ENCODE measurements at places on chromosomes 12 and 14.

DNA sequence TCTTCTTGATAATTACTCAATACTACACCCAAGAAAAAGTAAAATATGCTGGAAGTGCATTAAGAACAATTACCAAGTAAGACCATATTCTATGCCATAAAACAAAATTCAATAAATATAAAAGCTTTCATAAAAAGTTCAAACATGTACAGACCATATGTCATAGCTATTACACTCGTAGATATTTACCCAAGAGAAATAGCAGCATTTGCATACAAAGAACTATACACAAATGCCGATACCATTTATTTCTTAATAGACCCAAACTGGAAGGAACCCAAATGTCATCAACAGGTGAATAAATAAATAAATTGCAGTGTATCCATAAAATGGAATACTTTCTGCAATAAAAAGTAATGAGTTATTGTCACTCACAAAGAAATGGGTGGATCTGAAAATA, 78.3 kb upstream of the SLC16A7 start:
- no peak for DNase-seq

DNA sequence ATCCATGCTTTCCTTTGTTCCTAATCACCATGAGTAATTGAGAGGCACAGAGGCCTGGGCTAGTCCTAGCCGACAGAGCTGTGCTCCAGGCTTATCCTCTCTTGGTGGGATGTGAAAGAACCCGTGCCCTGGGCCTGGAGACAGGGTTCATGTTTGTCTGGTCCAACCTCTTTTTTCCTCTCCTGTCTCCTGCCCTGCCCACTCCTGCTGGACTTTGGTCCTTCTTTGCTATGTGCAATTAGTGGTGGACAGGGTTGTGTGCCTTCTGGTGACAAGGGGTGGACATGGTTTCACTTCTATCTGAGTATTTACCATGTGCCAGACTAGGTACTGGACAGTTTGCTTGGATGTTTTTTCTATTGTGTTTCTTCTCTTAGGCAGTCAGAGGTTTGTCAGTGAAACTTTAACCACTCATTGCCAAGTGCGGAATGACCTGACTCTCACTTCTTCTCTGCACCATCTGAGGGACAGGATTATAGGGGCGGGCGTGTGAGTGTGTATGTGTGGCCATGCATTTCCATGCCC, 126.1 kb downstream of the SMOC1 start:
- DNase-seq = no peak

DNA sequence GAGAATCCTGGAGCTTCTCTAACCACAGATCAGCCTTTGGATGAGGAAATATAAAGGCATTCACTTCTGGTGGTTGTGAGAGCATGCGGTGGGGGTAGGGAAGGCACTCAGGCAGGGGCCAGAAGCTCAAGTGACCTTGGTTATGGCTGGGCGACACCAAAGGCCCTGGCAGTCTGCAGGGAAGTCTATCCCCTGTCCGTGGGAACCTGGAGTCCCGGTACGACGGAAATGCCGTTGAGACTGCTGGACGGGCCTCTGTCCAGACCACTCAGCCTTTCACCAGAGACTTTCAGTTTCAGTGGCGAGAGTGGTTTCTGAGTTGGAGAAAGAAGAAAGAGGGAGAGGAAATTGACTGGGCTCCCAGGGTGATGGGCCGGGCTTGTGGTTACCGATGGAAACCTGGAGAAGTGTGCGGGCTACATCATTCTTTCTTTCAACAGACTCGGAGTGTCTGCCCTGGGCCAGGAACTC, 20.9 kb downstream of the ISCA2 start:
- no peak for DNase-seq

DNA sequence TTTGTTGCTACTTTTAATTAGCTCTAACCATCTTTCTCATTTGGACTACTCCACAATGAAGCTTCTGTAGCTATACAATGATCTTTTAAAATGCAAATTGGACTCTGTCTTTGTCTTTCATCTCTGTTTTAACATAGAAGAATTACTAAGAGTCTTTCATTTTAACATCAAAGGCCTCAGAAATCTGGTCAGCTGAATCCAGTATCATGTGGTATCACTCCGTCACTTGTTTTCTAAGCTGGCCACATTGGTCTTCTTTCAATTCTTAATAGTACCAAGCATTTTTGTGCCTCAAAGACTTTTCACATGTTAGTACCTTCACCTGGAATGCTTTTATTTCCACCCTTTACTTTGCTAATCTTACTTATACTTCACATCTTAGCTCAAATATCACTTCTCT, 95.5 kb upstream of the SLC16A7 start:
- DNase-seq = no peak

DNA sequence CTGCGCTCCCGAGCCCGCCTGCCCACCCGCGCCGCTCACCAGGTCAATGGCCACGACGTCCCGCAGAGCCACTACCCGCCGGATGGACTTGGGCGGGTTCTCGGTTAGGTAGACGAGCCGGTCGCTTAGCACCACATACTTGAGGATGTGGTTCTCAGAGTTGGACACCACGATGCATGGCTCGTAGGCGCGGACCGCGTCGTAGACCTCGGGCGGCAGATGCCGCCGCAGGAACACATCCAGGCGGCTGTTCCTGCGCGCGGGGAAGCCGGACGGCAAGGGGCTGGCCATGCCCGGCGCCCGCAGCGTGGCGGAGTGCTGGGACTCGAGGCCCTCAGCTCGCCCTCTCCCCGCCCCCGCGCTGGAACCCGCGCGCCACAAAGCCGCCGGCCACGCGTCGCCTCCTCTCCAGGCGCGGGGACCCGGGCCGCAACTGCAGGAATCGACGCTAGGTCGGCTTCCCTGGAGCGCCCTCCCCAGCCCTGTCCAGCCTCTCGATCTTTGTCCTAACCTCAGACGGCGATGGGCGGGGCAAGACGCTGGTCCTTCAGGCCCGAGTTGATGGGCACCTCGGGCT, at the start of gene C12orf56:
C12orf56 (minus strand) TSS at position 484 of the 577 bp plus-strand sequence; CDS start at position 291, 193 bp downstream.
- DNase-seq = no peak

DNA sequence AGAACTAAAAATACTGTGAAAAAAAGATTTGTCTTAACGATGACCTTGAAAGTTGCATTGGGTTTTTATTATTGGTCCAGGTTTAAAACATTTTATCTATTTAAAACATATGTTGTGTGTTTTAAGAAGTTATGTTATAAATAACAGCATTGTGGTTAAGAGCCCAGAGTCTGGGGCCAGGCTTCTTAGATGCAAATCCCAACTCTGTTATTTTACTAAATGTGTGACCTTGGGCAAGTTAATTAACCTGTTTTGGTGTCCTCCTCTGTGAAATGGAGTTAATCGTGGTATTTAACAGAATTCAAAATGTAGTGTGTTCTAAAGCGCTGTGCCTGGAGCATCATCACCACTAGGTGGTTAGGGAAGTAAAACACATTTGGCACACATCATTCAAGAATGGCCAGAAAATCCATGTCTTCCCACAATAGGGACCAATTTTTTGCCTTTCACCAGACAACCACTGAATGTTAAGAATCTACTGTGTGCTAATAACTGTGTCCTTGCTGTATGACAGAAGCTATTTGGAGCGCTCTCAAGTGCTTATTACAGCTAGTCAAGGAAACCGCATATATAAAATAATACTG, 133.3 kb downstream of the MON2 start:
- no peak for DNase-seq

DNA sequence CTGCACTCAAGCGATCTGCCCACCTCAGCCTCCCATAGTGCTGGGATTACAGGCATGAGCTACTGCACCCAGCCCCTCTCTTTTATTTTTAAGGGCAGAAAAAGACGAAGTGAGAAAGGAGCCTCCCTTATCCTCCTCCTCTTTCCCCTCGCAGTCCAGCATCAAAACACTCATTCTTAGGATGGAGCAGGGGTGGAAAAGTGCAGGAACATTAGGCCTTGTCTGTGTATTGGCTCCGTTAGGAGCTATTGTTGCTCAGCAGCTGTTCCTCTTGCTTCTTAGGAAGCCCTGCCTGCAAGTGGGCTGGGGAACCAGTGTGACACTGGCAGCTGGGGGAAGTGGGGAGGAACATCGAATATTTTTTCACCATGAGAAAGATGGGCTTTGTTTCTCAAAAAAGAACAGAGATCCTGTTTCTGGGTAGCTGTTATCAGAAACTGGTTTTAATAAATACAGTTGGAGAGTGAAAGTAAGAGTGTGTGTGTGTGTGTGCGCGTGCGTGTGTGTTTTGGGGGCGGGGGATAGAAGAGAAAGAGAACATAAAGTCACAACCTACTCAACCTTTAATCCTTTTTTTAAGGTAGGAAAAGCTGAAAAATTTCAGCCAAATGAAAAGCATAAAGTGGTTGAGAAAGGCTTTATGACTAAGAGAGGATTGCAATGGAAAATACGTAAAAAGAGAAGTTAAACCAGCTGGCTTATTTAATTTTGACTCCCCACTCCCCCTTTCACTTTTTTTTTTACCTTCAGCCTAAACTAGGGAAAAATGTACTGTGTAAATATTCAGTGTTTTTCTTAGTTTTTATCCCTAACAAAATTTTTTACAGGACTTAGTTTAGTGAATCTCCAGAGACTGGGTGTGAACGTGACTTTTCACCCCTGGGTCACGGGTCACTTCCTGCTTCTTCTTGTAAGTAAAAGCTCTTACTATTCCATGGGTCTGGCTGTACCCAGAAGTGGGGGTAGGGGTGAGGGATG, 197.2 kb upstream of the PLEKHG7 start:
- peak; percentile 34 for DNase-seq

GRCh38 chr12:112530941-112531340, 112.2 kb downstream of the PTPN11 start:
- DNase-seq = no peak

GRCh38 chr14:79011091-79011919, 841.1 kb downstream of the NRXN3 start:
- DNase-seq = peak; percentile 17

DNA sequence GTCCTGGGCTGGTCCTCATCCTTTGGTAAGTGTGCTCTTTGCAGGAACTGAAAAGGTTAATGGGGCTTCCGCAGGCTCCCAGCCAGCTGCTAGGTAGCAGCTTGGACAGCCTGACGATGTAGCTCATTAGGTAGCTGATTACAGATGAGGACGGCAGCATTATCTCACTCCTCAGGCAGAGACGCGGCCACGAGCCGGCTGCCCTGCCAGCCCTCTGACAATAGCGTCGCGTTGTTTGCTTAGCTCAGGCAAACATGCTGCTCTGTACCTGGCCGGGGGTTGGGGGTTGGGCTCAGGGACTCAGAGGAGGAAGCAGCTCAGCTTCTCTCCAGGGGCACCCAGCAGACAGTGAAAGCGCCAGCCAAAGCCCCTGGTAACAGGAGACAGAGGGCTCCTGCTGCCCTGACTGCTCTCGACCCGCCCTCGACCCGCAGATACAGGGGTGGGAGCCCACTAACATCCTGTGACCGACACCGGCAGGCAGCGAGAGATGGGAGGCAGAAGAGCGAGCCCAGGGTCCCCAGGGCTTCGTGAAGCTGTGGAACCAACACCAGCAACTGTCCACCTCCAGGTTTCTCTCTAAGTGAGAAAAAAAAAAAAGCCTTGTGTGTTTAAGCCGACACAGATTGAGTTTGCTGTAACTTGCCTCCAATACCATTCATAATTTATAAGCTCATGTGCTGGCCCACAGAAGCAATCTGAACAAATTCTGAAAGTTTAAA, 53.4 kb upstream of the DLK1 start:
- DNase-seq = no peak

DNA sequence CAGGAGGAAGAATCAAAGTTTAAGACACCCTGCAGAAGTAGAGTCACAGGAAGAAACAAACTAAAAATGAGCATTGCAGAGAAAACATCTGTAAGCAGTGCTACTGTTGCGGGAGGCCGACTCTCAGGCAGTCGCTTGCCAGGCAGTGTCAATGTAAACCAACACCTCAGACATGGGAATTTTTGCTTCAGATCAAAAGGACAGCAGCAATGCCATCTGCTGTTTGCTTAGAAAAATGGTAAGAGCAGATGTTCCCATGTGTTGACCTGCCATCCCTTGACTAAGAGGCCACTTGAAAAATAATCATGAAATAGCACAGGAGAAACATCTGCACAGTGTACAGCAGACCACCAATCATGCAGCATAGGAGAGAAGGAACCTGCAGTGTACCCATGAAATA, 196.6 kb downstream of the SLC25A21 start:
- no peak for DNase-seq

DNA sequence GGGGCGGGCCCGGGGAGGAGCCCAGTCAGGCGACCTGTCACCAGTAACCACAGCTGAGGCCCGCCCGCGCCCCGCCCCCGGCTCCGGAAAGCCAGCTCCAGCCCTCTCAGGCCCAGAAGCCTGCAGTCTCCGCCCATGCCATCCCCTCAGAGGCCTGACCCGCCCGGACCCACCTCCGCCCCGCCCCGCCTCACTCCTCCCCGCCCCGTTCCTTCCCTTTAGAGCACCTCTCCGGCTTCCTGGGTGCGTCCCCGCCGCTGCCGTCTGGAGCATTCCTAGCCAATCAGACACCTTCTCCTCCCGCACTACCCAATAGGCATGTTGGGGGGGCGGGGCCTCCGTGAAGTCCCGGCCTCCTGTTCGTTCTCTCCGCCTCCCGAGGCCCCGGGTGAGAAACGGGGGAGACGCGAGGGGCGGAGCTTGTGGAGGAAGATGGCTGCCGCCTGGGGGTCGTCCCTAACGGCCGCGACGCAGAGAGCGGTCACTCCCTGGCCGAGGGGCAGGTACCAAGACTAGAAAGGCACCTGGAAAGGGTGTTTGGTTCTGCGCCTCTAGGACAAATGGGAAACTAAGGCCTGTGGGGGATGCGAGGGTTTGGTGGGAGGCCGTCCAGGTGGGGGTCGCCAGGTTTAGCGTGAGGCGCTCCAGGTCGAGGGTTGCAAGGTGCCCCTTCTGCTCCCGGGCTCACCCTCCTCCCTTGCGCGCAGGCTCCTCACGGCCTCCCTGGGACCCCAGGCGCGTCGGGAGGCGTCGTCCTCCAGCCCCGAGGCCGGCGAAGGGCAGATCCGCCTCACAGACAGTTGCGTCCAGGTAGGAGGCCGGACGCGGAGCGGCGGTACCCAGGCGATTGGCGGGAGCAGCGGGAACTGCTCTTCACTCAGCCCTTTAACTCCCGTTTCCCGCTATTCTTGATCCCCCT, at the start of gene ISCA2:
ISCA2 (plus strand) TSS at position 423 of the 919 bp plus-strand sequence; CDS start at position 433, 10 bp downstream.
- peak; percentile 97 for DNase-seq

GRCh38 chr12:47082796-47083621, 3.2 kb upstream of the AMIGO2 start:
- DNase-seq = no peak

DNA sequence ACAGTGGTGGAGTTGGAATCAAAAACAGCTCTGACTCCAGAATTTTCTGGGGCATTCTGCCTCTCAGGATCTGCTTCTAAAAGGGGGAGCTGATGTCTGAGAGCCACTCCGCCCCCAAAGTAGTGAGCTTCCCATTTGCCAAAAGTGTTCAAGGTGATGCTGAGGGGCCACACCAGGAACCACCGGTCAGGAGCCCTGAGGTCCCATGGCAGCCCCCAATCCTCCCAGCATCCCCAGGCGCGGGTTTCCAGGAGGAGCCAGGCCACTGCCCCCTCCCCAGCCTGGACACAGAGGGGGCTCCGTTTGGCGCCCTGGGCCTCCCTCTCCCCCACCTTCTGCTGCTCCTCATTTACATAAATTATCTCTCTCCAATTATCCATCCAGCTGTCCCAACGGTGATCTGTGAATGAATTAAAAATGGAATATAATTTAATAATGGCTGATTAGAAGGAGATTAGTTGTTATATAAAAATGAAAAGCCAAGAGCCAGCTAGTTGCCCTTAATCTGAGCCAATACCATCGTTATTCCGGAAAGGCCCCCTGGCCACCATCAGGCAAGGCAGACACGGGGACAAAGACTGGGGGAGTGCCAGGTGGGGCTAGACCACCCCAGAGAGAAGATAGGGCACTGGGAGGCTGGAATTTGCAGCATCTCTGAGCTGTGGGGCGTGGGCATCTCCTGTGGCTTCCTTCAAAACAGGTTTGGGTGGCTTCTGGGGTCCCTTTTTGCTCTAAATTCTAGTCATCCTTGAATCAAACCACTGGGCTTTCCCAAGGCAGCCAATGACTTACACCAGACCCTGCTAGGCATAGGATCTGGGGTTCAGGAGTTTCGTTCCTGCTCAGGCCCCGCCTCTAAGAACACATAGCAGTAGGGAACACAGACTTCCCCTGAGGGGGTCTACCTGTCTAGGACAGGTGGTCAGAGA, 19.7 kb upstream of the VSX2 start:
- DNase-seq = no peak
